ENCODE measurements at places on chromosomes 16 and 17.

DNA sequence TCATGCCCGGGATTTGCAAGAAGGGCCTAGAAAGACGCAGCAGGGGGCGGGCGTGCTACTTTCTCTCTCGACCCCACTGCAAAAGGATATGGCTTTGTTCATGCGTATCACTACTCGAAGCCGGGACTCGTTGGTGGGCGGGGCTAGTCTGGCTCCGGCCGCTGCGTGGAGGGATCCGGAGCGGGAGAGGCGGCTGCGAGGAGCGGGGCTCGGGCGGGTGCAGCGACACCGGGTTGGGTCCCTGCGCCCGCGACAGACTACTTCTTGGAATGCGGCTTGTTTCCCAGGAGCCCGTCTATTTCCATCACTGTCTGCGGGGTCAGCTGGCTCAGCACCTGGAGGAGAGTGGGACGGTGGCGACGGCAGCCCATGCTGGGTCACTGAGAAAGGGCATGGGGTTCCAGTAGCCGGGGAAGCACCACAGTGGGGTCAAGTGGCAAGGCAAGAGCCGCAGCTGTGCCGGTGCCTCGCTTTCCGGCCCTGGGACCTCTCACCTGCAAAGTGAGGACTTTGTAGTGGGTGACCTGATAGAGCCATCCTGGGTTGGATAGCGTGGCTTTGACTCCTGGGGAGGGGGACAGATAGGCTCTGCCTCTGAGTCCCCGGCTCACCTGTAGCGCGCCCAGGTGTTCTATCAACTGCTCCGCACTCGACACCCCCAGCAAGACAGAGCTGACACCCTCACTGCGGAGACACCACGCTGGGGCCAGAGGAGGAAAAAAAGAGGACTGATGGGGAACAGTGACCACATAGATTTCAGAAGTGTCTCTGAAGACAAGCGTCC lies 6.6 kb downstream of the KCNAB3 start:
- peak; percentile 82 for DNase-seq

DNA sequence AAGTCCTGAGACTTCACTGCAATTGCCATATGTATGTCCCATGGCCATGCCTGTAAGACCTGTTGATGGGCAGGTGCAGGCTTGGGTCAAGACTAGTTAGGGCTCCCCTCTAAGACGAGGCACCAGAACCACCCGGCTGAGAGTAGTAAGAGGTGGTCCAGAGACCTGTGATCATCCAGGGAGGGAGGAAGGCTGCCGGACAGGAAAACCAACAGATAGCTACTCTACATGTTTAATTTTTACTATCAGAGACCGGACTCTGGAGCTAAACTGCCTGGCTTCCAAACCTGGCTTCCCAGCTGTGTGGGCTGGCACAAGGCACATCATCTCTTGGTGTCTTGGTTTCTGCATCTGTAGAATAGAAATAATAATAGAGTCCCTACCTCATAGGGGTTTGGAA lies 73.0 kb downstream of the ERCC4 start:
- DNase-seq, result no peak

DNA sequence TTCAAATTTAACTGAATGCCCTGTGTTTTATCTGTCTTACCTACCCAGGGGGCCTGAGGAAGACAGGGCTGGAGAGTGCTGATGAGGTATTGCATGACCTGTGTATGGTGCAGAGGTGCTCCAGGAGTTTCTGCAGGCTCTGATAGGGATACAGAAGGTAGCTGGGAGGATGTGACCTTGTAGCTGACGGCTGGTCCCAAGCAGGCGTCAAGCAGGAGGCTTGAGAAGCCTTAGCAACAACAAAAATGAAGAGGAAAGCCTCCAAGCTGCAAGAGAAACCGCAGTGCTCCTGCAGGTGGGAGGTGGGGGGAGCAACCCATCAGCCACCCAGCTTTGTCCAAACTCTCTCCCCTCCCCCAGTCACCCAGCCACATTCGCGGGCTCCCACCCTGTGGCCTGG lies 40.4 kb downstream of the LAT start:
- DNase-seq, result no peak

DNA sequence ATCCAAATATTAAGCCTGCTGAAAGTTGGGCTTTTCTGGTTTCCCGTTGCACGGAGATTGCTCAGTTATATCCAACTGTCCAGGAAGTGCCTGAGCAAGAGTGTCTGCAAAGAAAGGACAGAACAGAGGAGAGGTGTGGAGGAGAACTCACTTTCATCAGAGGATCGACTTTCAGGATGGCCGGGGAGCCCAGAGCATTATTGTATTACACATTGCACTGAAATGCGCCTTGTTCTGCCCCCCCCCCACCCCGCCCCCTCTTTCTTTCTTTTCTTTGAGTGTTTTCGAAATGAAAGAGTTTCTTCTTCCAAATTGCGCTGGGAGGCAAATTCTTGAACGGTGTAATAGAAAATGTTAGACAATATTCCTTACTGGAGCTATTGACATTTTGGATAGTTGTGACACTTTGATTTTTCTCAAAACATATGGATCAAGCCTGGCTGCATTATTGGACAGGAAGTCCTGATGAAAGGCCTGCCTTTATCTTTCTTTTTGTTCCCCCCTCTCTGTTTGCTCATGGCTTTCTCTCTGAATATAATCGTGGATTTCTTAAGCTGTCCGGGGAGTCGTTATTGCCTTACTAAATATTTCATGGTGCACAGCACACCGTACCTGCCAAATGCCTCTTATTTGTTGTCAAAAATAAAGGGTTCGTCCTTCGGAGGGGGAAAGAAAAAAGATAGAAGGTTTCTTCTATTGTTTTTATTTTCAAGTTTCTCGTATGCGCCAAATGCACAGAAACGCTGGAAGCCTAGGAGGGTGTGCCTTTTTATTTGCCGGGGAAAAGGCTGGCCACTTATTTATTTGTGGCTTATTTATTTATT lies 110.8 kb downstream of the IRX3 start:
- no peak for DNase-seq

- DNase-seq, result no peak
Observed at GRCh38 chr16:86414991-86415740, 95.2 kb upstream of the FOXF1 start.

- DNase-seq, result no peak
Observed at GRCh38 chr17:50604513-50604912, 30.2 kb upstream of the ABCC3 start.

- DNase-seq, result no peak
Observed at GRCh38 chr17:10119203-10120108, 79.0 kb downstream of the GAS7 start.
